ENCODE measurements at places on chromosomes 16 and 17. TPM values are rescaled to one million over a fixed set of nuclear protein-coding genes. Genes with fewer than 3 reads are reported as not detected.

The GUCY2D gene
- polyA plus RNA-seq, result 0.51 TPM

The GINS2 gene
- 1.6 TPM for polyA plus RNA-seq

The KRTAP1-1 gene
- not detected for polyA plus RNA-seq

The SLC5A2 gene
- polyA plus RNA-seq, result 2.9 TPM

The SCARF1 gene
- 17.1 TPM for polyA plus RNA-seq

The CCR7 gene
- 2.1 TPM for polyA plus RNA-seq

The COPZ2 gene
- 6.2 TPM for polyA plus RNA-seq

The PPY gene
- not detected for polyA plus RNA-seq

The SDR42E2 gene
- 0.10 TPM for polyA plus RNA-seq

The FAAP100 gene
- polyA plus RNA-seq, result 29.3 TPM

The FKBP10 gene
- 32.6 TPM for polyA plus RNA-seq

The MYO15A gene
- 2.7 TPM for polyA plus RNA-seq

The KRTAP2-3 gene
- not detected for polyA plus RNA-seq

The ASPHD1 gene
- polyA plus RNA-seq, result 4.1 TPM

The MYH11 gene
- polyA plus RNA-seq, result 34.3 TPM

The ZG16B gene
- polyA plus RNA-seq, result 2.1 TPM

The SULT1A1 gene
- 118 TPM for polyA plus RNA-seq

The KRTAP4-4 gene
- polyA plus RNA-seq, result not detected

The HID1 gene
- polyA plus RNA-seq, result 15.2 TPM

- no peak for DNase-seq
These were observed 19.1 kb upstream of the KIFC3 start for GRCh38 chr16:57821149-57821971.

DNA sequence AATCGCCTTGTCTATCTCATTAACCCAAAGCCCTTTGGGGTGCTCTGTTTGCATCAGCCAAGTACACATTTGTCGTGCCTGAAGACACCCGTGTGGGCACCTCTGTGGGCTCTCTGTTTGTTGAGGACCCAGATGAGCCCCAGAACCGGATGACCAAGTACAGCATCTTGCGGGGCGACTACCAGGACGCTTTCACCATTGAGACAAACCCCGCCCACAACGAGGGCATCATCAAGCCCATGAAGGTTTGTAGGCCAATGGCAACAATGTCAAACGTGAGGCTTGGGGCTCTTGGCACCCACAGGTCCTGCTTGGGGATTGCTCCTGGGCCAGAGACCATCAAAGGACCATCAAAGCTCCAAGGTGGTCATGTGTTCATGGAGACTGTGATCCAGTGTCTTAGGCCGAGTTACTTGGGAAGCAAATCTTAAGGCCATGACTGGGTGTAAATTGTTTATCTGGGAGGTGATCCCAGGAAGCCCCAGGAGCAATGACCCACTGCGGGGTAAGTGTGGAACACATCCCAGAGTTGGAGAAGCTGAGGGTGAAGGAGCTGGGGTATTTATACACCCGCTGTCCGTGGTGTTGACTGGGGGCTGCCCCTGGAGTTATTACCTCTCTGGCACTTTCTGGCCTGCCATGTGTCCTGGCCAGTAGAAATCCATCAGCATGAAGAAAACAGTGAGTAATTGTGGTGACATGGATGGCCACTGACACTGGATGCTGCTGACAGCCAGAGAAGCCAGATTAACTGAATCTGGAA is 24.0 kb downstream of the CDH5 start:
- DNase-seq, result no peak

GRCh38 chr17:50758989-50759544 is 8.3 kb downstream of the ANKRD40CL start:
- DNase-seq, result no peak

DNA sequence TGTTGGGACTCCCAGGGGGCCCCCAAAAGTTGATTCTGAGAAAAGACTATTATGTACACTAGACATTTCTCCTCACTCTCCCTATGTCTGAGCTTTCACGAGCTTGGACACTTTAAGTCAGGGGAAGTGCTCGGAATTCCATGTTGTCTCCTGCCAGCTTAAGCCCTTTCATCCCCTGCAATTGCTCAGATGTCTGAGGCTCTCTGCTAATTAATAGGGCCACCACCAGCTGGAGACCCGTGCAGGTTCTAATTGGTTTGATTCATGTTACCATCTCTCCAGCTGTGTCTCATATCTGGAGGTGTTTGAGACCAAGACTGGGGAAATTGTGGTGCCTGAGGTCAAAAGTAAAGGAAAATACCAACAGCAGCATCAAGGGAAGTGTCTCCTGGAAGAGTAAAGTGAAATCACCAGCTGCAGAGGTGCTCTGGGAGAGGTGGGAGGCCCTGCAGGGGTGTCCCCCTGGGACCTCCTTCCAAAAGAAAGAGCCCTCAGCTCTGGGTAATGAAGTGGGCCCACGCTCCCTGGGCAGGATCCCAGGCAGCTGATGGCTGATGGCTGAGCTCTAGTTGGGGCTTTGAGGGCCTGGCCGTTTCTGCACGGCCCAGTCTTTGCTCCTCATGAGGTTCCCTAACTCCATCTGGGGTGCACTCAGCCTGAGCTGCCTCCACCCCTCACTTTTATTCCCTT is 5.8 kb upstream of the UTS2R start:
- no peak for DNase-seq

GRCh38 chr16:11370084-11370931 is 25.0 kb downstream of the RMI2 start:
- no peak for DNase-seq

- DNase-seq, result peak; percentile 70
These were observed 633 bp downstream of the TBC1D16 start for GRCh38 chr17:80034791-80035686.

DNA sequence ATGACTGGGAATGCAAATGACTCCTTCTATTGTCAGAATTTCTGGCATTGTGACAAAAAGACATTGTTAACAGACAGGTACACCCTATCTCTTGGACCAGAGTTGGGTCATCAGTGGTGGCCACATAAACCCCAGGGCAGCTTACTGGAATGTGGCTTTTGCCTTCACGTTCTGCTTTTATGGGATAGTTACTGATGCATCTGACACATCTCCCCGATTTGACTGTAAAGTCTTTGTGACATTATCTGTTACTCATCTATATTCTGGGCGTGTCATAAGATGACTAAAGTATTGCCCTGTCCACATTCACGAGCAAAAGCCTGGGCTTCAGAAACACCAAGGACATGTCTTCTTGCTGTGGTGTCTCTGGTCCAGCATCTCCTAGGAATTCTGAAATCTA is 18.7 kb upstream of the AQP8 start:
- DNase-seq, result no peak

GRCh38 chr16:78184238-78185183 is 85.1 kb downstream of the WWOX start:
- peak; percentile 89 for DNase-seq

DNA sequence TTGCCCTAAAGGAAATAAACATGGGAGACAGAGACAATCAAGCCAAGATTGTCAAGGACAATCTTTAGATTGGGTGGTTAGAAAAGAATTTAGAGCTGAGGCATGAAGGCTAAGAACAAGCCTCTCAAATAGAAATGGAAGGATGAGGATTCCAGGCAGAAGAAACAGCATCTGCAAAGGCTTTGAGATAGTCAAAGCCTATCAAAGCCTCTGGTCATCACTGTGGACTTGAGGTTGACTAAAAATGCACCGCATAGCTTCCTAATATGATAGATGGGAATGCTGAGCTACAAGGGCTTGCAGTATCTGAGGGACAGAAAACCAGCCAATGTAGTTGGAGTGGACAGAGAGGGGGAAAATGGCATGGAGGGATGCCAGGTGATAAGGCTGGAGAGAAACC is 109.8 kb upstream of the FAM20A start:
- DNase-seq, result no peak

DNA sequence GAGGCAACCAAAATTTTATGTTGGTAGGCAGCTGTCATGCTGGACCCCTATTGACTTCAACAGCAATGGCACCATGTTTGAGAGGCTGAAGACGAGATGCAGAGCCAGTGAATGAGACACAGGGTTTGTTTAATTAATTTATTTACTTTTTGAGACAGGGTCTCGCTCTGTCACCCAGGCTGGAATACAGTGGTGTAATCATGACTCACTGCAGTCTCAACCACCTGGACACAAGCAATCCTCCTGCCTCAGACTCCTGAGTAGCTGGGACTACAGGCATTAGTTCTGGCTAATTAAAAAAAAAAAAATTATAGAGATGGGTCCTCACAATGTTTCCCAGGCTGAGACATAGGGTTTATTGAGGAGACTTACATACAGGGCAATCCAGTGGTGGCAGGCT is 36.2 kb upstream of the PPM1D start:
- DNase-seq, result no peak

GRCh38 chr16:53773150-53773846 is 69.3 kb downstream of the FTO start:
- DNase-seq, result peak; percentile 52

DNA sequence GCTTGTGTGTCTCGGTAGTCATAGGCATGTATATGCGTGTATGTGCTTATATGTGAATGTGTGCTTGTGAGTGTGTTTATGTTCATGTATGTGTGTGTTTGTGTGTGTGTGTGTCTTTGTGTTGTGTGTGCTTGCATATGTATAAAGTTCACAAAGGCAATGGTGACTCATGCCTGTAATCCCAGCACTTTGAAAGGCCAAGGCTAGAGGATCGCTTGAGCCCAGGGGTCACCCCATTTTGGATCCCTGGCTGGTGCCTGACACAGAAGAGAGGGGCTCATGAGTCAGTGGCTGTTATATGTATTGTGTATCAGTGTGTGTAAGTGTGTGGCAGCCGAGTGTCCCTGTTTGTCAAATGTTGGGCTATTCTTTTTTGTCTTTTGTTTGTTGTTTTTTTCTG is 69.3 kb downstream of the ABCC1 start:
- DNase-seq, result no peak

- peak; percentile 51 for DNase-seq
These were observed 204.1 kb upstream of the CIBAR2 start for GRCh38 chr16:85316321-85316919.

GRCh38 chr16:82993926-82994325 is 367.2 kb downstream of the CDH13 start:
- DNase-seq, result no peak

GRCh38 chr16:20798364-20798763 is 7.9 kb downstream of the ERI2 start:
- no peak for DNase-seq

- DNase-seq, result no peak
These were observed 985.7 kb downstream of the CDH8 start for GRCh38 chr16:61050547-61050946.

DNA sequence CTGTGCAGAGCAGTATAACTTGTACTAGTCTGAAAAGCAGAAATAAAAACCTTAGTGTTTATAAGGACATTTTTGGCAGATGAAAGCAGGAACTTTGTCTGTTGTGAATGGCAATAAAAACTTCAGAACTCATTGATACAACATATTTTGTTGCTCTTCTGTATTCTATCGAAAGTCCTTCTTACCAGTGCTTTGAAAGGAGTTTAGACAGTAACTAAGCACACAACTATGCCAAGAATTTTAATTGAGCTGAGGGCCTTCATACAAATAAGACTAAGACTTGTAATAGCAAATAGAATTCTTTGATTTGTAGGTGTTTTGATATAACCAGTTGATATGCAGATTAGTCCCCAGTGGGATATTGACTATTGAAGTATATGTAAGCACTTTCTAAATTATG is 308.4 kb downstream of the ZFHX3 start:
- peak; percentile 22 for DNase-seq

- no peak for DNase-seq
These were observed 20.1 kb downstream of the ZNF276 start for GRCh38 chr16:89741342-89742014.

- no peak for DNase-seq
These were observed 21.0 kb upstream of the EVPL start for GRCh38 chr17:76048025-76048605.

GRCh38 chr16:14522671-14523070 is 107.4 kb downstream of the PARN start:
- no peak for DNase-seq

- DNase-seq, result no peak
These were observed 59.4 kb downstream of the ZFHX3 start for GRCh38 chr16:72988569-72988968.

GRCh38 chr17:9383826-9384225 is 191.8 kb downstream of the STX8 start:
- no peak for DNase-seq

GRCh38 chr16:57131351-57131970 is 39.1 kb downstream of the CPNE2 start:
- DNase-seq, result no peak

- DNase-seq, result no peak
These were observed 15.8 kb downstream of the C17orf58 start for GRCh38 chr17:67980456-67980855.

DNA sequence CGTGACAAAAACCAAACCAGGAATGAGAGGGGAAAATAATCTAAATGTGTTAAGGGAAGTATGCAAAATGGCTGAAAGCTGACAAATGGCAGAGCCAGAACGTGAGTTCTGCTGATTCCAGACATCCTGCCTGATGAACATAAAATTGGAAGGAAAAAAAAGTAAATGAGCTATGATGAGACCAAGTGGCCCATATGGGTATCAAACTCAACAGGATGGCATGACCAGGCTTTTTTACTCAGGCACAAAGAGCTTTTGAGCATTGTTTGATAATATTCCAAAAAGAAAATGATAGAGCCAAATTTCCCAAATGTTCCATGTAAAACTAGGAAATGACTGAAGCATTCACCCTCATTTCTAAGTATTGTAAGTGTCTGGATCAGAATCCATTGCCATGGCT is 449.2 kb downstream of the CDH13 start:
- no peak for DNase-seq

DNA sequence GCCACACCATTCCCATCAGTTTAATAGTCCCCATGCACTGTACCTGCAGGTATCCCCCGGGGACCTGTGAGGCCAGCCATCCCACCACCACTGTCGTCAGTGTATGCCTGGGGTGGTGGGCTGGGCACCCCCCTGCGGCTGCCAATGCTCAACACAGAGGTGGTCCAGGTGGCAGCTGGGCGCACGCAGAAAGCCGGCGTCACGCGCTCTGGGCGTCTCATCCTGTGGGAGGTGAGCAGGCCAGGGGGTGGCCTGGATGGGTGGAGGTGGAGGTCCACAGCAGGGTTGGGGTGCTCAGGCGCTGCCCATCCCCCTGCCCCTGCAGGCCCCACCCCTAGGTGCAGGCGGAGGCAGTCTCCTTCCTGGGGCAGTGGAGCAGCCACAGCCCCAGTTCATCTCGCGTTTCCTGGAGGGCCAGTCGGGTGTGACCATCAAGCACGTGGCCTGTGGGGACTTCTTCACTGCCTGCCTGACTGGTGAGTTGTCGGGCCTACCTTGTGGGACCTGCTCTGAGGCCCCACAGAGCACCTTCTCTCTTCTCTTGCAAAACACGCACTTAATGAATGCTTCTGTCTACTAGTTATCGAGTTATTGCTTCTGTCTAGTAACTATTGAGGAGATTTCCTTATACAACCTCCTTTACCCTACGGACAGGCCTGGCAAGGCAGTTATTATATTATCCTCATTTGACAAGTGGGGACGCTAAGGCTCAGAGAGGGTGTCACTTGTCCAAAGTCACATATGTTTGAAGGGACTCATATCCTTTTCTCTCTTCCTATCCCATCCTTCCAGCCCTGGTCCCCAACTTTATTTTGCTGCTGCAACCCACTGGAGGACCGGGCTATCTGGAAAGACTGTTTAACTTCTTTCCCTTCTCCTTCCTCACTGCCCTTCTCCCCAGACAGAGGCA is 5.8 kb upstream of the TRAF4 start:
- DNase-seq, result no peak

- no peak for DNase-seq
These were observed 469 bp downstream of the AMZ2 start for GRCh38 chr17:68248199-68248825.

GRCh38 chr17:45326626-45327025 is 9.8 kb upstream of the MAP3K14 start:
- no peak for DNase-seq
